ENCODE measurements at places on chromosomes 2 and 18. TPM values are rescaled to one million over a fixed set of nuclear protein-coding genes. Genes with fewer than 3 reads are reported as not detected.

- DNase-seq: no peak
Measured at GRCh38 chr2:168583064-168583709, 127.1 kb downstream of the CERS6 start.

GRCh38 chr2:84741182-84741822 lies 139.6 kb downstream of the TRABD2A start:
- peak; percentile 61 for DNase-seq

- no peak for DNase-seq
Measured at GRCh38 chr2:71938108-71938507, 209.6 kb downstream of the CYP26B1 start.

Gene LBX2
- not detected for total RNA-seq

- DNase-seq: no peak
Measured at GRCh38 chr18:54215069-54215468, 9.4 kb downstream of the MBD2 start.

Gene KCNF1
- 1.3 TPM for total RNA-seq

Gene SETBP1
- 3.5 TPM for total RNA-seq

DNA sequence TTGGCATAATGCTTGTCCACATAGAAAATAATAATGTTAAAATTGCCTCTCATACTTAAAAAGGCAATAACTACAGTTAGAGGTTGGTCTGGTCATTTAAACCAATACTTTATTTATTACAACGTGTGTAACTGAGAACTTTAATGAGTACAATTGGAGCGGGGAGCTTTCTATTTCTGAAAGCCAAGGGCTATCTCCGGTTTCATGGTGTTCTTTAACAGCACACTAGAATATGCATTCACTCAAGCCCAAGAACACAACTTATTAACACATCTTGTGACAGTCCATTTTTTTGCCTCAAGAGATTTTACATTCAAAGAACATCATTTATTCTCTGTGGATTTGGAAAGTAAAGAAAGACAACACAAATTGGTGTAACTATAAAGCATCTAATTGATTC lies 131.8 kb downstream of the KCNH7 start:
- no peak for DNase-seq
